ENCODE measurements at places on chromosomes 1 and 21.

DNA sequence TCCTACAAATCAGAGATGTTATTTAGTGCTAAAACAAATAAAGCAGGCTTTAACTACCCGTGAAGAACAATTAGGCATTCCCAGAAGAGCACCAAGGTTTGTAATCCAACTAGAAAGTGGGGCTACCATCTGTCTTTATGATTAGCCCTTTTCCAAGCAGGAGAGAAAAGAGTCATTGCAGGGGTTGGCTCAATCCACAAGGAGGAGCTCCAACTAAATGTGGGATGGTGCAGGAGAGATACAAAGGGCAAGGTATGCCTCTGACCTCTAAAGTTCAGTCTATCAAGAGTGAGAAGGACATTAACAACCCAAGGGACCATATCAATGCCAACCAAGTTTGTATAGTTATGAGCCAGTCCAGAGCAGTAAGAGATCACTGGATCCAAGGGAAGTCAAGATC, 382.7 kb upstream of the DUSP10 start:
- no peak for DNase-seq

GRCh38 chr1:144551543-144552424, 40.9 kb upstream of the PPIAL4F start:
- peak; percentile 65 for DNase-seq

DNA sequence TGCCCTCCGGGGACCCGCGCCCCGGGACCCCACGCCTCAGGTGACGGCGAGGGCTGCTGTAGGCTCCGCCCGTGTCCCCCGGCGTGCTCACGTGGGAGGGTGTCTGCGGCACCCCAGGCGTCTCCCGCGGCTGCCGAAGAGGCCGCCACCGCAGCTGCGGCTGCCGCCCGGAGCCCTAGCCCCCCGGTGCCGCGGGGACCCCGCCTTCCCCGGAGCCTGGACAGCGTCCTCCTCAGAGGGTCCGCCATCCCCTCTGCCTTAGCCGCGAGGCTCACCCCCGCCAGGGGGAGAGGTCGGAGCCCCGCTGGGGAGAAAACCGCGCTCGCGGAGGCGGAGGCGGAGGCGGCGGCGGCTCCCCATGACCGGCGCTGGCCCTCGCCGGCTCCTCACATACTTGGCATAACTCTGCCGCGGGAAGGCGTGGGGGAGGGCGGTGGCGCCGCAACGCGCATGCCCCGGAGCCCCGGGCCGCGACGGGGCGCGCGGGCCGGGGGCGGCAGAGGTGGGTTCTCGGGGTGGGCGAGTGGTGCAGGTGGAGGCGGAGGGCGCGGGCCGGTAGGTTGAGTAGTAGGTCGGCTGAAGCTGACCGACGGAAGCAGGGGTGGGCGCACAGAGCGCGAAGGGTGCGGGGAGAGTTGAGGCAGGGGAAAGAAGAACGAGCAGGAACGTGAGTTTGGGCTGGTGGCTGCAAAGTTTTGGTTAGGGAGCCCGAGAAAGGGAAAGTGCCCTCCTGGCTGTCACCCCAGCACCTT, 700 bp upstream of the SYDE2 start:
- peak; percentile 60 for DNase-seq

- DNase-seq, result no peak
Measured at GRCh38 chr1:51829058-51829457, 49.5 kb downstream of the NRDC start.

- DNase-seq, result no peak
Measured at GRCh38 chr1:175498002-175498401, 245.4 kb downstream of the TNR start.

DNA sequence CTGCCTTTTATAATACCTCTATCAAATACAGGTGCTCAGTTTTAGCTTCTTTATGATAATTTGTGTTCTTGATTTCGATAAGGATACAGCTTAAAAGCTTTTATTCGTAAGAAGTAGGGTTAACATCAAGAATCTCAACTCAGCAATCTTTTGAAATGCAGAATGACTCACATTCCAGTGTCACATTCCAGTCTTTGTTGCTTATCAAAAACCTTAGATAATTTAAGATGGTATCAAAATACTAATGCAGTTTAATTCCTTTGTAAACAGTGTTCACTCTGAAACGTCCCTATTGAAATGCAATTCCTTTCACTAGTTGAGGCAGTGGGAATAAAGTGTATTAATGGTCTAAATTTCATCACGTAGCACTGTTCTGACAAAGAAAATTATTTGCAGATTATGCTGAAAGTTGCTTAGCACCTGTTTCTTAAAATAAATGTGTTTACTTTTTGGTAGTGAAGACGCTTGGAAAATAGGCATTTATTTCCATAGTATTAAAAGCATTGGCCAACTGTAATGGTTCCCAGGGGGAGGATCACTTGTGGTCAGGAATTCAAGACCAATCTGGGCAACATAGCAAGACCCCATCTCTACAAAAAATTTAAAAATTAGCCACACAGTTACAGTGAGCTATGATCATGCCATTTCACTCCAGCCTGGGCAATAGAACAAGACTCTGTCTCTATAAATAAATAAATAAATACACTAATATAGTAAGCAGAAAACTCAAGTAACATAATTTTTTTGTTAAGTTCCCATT, 10.1 kb upstream of the CNN3 start:
- DNase-seq, result no peak

- no peak for DNase-seq
Measured at GRCh38 chr1:60359431-60359830, 285.9 kb upstream of the C1orf87 start.

GRCh38 chr1:89557956-89558355, 33.3 kb downstream of the LRRC8B start:
- no peak for DNase-seq

DNA sequence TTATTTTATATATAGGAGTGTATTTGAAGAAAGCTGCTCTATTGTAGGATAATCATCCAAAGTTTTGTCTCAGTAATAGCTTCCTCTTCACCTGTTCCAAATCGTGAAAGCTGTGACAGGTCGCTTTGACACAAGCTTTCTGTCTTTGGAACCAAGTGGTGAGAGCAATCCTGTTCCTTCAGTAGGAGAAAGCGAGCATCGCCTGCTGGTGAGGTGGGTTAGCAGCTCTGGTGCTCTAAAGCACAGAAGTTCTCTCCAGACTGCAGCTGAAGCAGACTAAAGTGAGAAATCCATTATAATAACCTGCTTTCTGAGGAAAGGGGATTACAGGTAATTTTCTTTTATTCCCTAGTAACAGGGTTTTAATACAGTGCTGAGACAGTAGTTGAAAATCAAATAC, 803.8 kb downstream of the ADGRL2 start:
- no peak for DNase-seq

GRCh38 chr1:59079434-59080140, 217.3 kb upstream of the FGGY start:
- DNase-seq, result no peak

DNA sequence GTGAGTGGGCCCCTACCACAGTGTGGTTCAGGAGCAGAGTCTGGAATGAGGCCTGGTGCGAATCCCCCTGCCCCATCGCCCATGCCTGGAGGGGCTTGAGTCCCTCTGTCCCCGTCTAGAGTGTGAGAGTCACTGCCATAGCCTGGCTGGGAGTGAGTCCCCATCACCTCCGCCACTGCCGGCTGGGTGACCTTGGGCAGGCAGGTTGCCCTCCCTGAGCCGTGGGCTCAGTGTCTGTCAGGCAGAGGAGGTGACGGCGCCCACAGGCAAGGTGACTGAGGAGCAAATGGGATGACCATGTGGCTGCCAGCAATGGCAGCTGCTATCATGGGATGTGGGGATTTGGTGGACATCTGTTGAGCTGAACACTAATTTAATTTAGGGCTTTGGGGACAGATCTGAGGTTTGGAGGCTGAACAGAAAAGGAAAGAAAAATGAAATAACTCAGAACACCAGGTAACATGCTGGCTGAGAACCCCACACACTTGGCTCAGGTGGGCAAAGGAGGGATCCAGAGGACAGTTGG, 38.1 kb upstream of the GPR153 start:
- DNase-seq, result no peak

- no peak for DNase-seq
Measured at GRCh38 chr1:33131191-33131590, 50.2 kb downstream of the AZIN2 start.

GRCh38 chr1:232986527-232986922, 36.1 kb downstream of the NTPCR start:
- no peak for DNase-seq

- DNase-seq, result no peak
Measured at GRCh38 chr1:101843160-101843559, 153.6 kb downstream of the OLFM3 start.

DNA sequence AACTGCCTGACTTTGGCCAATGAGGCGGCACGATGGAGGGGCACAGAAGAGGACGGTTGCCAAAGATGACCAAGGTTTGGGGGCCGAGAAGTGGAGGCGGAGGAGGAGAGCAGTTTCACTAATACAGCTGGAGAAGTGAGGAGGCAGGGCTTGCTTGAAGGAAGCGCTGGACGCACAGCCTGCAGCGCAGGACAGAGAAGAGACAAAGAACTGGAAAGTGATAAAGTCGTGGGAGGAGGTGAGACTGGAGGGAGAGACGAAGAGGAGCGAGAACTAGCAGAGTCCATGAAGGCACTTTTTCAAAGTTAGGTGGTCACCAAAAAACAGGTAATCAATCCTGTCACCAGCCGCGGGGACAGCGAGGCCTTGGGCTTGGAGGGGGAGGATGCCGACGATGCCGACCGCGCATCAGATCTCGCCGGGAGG, 771 bp downstream of the PACC1 start:
- DNase-seq, result peak; percentile 33

DNA sequence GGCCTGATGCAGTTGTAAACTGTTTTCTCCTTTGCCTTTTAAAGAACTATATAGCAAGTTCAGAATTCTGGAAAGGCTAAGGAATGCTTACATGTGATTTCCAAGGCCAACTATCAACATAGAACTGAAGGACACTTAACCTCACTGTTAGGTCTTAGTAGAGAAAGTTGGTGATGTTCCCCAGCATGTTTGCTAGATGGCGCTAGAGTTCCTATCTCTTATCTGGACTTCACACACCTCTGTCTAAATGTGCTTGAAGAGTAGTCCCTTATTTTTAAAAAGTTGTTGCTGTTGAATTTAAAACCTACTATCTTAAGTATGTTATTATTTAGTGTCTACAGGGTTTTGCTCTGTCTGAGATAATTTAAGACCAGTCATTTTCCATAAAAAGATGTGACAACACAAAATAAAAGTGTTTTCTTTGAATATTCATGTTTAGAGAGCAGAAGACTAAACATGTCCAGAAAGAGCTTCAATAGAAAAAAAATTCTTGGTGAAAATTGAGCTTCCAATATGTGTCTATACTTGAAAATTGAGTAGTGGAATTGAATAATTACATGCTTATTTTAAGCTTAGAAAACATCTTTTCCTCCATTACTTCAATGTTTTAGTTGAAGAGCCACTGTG, 237.3 kb downstream of the S1PR1 start:
- no peak for DNase-seq

- DNase-seq, result no peak
Measured at GRCh38 chr1:24417681-24418080, 2.1 kb downstream of the NIPAL3 start.

All from stimulated activated CD4-positive, alpha-beta T cell treated with anti-CD3 and anti-CD28 coated beads, Interleukin-12 subunit alpha, Interleukin-12 subunit beta, amount 100 ng/mL, for 4 hours (primary cell).